Activated CD4-positive, alpha-beta T cell treated with anti-CD3 and anti-CD28 coated beads, Interleukin-2, amount 50 U/mL, for 4 hours (primary cell): ENCODE measurements at places on chromosomes 3 and 15.

DNA sequence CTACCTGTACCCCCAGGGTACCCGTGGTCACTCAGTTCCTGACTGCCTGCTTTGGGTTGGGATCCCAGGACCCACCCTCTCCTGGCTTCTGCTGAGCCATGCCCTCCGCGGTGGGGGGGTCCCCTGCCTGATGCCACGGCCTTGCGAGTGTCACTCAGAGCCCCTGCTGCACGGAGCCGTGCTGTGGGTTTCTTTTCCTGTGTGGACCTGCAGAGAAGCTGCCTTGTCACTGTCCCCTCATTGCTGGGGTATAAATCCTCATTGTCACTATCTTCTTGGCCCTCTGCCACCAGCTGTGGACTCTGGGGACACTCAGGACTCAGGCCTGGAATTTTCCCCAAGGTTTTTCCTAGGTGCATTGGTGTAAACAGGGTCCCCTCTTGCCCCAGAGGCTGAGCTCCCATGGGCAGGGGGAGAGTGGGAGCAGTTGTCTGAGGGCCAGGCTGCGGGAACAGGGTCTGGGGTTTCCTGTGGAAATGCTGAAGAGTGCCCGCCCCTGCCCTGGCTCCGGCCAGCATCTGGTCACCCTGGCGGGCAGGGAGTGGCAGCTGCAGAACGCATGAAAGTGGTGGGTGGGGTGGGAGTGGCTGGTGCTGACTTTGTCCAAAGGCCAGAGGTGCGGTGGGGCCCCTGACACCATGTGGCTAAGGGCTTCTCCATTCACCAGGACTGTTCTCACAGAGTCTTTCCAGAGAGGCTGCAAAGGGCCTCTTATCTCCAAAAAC lies 191.7 kb downstream of the GOLGA6L6 start:
- no peak for DNase-seq

DNA sequence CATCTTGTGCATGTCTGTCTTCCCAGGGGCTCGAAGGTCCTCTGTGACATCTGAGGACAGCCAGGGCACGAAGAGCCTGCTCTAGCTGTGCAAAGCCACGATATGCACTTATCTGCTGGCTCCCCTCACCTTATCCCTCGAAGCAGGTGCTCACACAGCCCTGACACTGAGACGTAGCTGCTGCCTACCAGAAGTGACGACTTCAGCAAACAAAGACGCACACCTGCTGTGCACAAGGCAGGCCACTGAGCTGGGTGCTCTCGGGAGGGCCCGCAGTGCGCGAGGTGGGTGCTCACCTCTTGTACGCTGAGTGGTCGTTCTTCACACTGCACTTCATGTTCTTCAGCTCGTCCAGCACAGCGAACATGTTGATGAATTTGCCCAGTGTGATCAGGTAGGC lies 37.3 kb downstream of the CYFIP1 start:
- DNase-seq, result no peak

- no peak for DNase-seq
These were observed 68.3 kb upstream of the SLC12A8 start for GRCh38 chr3:125280668-125281361.

- no peak for DNase-seq
These were observed 116.9 kb upstream of the RAD18 start for GRCh38 chr3:9080163-9080562.

- no peak for DNase-seq
These were observed 147.2 kb downstream of the FOXP1 start for GRCh38 chr3:71436337-71436736.

DNA sequence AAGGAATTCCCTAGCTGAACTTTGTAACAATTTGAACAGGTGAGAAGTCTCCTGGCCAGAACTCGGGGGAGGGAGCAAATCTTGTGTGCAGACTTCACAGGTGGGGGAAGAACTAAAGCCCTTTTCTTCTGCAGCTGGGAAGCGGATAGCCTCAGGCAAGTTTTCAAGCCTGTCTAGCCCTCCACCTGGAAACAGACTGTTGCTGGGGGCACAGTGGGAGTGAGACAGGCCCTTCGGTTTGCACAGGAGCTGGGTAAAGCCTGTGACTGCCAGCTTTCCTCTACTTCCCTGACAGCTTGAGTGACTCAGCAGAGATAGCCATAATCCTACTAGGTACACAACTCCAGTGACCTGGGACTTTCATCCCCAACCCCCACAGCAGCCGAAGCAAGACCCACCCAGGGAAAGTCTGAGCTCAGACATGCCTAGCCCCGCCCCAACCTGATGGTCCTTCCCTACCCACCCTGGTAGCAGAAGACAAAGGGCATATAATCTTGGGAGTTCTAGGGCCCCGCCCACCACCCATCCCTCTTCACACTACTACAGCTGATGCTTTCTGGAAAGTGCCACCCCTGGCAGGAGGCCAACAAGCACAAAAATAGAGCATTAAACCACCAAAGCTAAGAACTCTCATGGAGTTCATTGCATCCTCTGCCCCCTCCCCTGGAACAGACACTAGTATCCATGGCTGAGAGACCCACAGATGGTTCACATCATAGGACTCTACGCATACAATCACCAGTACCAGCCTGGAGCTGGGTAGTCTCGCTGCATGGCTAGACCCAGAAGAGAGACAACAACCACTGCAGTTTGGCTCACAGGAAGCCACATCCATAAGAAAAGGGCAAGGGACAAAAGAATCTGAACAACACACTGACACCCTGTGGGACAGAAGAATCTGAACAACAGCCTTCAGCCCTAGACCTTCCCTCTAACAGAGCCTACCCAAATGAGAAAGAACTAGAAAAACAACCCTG lies 479.0 kb downstream of the RAP2B start:
- DNase-seq, result no peak

GRCh38 chr3:151265866-151266265 lies 12.5 kb downstream of the P2RY14 start:
- no peak for DNase-seq

DNA sequence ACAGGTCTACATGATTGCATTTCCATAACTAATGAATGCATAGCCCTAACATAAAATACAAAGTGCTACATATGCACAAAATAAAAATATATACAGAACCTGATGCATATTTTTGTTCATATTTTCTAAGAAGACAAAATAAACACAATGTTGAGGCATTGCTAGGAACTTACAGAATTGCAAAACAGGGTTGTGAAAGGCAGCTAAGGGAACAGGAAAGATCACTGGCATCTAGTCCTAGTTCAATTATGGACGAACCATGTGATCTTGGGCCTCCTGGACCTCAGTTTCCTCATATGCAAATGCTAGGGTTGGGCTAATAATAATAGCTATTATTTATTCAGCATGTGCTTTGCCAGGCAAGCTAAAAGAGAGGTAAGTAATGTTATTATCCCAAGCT lies 15.5 kb upstream of the NCEH1 start:
- DNase-seq, result no peak

GRCh38 chr15:60858511-60859070 lies 370.5 kb downstream of the RORA start:
- no peak for DNase-seq

- DNase-seq, result no peak
These were observed 56.2 kb downstream of the QTRT2 start for GRCh38 chr3:114112696-114113095.

GRCh38 chr15:57461541-57461940 lies 85.2 kb downstream of the CGNL1 start:
- DNase-seq, result no peak

GRCh38 chr3:49619649-49620048 lies 54.5 kb upstream of the APEH start:
- no peak for DNase-seq

- no peak for DNase-seq
These were observed 4.6 kb upstream of the HACD3 start for GRCh38 chr15:65525622-65526021.

- DNase-seq, result no peak
These were observed 15.2 kb downstream of the MAGEF1 start for GRCh38 chr3:184696697-184697096.

- no peak for DNase-seq
These were observed 232.5 kb upstream of the ST8SIA2 start for GRCh38 chr15:92161039-92161670.

DNA sequence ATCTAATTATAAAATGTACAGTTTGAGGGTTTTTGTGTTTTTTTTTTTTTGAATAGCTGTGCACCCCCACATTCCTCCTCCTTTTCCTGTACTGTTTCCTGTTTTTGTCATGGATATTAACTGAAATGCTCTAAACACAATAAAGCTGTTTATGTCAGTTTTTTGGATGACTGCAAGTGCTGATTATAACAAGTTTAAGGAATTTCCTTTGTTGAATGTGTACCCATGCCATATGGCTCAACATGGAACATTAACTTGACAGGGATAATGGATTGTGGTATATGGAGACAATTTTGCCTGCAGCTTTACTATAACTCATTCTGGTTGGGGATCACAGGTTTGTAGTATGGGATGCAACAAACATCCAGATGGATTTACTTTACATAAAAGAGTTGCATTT lies 216.4 kb downstream of the TCF12 start:
- DNase-seq, result no peak

GRCh38 chr15:87045746-87046145 lies 966.1 kb downstream of the AGBL1 start:
- DNase-seq, result no peak

DNA sequence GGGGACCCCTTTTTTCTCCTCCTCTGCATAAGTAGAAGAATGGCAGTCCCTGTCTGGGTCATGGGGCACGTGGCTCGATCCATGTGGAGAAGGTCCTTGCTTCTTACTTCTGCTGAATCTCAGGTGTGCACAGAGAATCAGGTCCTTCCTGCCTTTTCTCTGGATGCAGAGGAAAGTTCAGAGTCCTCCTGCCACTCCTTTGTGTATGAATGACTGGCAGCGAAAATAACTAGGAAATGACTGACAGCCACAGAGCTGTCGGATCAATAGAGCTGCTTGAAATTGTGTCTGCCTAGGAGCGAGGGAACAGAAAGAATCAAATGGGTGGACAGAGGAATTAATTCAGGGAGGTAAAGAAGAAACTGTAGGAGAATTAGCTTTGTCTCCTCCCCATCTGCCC lies 49.6 kb upstream of the ROPN1 start:
- DNase-seq, result no peak

- DNase-seq, result no peak
These were observed 169.3 kb upstream of the LRRN1 start for GRCh38 chr3:3629911-3630310.

- DNase-seq, result no peak
These were observed 160.4 kb upstream of the KCNH8 start for GRCh38 chr3:18987862-18988447.

DNA sequence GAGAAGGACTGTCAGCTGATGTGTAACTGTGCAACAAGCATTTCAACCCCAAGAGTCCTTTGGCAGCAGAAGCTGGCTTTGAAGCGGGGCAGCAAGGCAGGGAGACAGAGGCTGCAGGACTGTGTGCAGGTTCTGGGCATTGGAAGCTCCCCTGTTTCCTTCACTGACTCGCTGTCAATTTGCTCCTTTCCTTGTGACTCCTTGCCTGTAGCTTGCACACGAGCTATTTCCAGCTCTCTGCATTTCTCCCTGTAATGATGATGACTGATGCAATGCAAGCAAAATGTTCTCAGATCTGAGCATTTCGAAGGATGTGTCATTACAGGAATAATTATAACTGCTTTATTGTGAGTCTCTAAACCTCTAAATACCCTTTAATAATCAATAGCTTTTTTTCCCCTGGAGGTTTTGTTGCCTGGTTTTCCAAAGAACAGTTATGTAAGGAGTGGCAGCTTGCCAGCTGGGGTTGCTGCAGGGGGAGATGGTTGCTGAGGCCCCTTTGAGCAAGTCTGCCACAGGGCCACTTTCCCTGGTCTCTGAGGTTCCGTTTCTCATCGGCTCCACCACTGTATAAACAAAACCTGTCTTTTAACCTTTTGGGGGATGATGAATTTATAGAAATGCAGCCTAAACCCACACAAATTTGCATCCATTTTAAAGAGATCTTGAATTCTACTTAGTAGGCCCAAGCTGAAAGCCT lies 2.8 kb downstream of the APOD start:
- no peak for DNase-seq

DNA sequence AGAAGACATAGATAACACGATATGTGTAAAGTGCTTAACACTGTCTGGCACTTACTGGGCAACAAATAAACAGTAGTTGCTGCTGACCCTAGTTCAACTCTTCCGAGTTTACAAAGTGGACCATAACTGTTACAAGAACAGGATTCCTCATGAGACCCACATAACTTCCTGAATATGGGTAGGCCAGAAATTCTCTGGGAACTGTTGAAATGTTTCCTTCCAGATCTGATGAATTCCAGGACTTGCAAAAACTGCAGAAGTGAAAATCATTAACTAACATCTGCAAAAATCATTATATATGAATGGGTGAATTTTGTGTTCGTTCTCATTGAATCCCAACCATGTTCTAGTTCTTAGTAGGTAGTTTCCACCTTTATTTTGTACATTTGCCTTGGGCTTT lies 181.7 kb upstream of the MME start:
- no peak for DNase-seq

DNA sequence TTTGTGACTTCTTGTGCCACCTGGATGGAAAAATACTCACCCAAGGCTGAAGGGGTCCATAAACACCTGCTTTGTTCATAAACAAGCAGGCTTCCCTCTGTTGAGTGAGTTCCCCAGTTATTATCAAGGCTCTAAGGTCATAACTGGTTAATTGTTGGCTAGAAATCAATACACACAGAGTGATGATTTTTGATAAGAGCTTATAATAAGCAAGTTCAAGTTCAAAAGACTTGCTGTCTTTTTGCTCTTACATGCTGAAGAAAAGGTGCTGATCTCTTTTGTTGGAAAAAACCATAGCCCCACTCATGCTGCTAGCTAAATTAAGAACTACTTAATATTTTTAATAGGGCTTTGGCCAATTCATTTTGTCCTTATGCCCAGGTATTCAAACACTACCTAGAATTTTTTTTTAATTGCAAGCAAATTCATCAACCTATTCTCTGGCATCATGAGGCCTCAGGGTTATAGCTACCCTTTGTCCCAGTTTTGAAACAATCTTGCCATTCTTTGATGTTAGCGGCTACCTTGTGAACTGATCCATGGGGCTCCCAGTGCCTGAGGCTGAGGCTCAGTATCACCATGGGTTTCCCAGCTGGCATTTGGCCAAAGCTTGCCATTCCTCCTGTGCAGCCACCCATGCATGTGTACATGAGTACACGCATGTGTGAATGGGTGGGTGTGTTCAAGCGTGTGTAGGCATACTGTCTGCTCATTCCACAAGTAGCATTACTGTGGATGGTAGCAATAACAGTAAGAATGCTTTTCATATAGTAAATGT lies 127.6 kb upstream of the LPP start:
- no peak for DNase-seq

GRCh38 chr15:48800811-48801455 lies 9.9 kb downstream of the CEP152 start:
- DNase-seq, result no peak

GRCh38 chr3:109384164-109384563 lies 46.8 kb upstream of the DPPA4 start:
- DNase-seq, result no peak

GRCh38 chr3:59607656-59608055 lies 557.8 kb upstream of the CFAP20DC start:
- no peak for DNase-seq

- DNase-seq, result no peak
These were observed 2.8 kb upstream of the ACVR2B start for GRCh38 chr3:38450853-38451252.

- no peak for DNase-seq
These were observed 2.8 kb downstream of the CHCHD4 start for GRCh38 chr3:14121859-14122258.

GRCh38 chr15:88108991-88109390 lies 147.5 kb downstream of the NTRK3 start:
- no peak for DNase-seq
